ENCODE measurements at places on chromosomes 7 and 10.
A peak's percentile ranks its signal among the peaks of the same experiment; 100 is the strongest.

DNA sequence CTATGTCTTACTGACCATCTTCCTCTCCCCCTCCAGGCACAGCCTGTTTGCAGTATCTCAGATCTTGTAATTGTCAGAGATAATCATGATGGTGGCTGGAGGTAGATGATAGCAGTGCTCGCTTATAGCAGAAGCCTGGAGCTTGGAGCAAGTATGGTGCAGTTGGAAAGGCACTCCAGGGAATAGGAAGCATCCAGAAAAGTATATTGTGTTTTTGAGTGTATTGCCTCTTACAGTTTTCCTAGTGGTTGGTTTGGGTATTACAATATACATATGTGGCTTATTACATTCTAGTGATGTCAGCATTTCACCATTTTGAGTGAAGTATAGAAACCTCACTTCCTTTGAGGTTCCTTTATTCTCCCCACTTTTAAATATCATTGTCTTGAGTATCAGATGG, 101.5 kb downstream of the STK31 start:
- DNase-seq: no peak

DNA sequence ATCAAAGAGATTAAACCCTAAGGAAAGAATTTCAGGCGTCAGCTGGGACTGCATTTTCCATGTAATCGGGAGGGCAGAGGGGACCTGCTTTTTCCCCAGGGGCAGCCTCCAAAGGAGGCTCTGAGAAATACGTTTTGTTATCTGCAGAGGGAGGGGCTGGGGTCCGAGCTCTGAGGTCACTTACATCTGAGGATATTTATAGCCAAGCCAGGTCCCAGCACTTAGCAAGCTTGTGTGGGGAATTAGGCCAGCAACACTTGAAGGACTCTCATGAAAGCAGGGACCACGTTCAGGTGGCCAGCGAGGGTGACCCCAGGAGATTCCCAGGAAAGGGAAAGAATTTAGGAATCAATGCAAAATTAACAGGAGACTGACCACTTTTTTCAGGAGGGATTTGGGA, 20.6 kb upstream of the GDI2 start:
- no peak for DNase-seq

- no peak for DNase-seq
These were observed 11.7 kb downstream of the NOBOX start for GRCh38 chr7:144391823-144392255.

DNA sequence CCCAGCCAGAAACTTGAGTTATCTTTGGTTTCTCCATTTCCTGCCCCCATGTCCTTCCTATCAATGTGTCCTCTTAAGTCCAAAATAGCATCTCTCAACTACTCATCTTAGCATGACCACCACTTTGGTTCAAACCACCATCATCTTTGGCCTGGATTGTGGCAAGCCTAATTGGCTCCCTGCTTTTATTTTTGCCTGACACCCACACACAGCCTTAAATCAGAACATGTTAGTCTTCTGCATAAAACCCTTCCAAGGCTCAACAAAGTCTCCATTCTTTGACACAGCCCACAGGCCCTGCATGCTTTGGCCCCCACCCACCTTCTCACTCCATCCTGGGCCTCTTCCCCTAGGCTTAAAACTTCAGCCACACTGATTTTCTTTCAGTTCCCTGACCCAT, 2.0 kb upstream of the TSPAN14 start:
- DNase-seq: no peak

GRCh38 chr10:26777686-26778085, 80.2 kb downstream of the PDSS1 start:
- no peak for DNase-seq

DNA sequence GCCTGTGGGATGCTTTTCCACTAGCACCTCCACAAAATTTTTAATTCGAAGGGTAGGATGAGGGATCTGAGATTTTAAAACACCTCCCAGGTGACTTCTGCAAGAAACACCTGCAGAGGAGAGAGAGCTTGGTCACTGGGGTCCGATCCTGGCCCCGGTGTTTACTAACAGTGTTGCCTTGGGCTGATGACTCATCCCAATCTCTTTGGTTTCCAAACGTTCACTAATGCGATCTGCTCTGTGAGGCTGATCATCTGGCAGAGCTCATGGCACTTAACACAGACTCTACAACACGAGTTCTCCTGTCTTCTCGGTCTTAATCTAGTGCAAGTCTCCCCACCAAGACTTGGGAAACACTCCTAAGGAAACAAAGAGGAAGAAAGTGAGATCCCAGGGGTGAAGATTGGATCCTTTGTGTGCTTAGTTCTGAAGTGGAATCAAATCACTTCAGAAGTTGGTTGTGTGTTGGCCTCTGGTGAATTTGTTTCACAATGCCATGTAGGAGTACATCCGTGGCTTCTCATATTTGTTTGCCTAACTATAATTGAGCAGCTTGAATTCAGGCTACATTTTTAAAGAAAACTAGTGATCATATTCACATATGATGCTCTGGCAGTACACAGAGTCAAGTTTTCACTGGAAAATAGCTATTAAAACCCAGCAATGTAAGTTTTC, 407.9 kb downstream of the NRG3 start:
- DNase-seq: no peak

GRCh38 chr7:44461387-44461786, 29.1 kb downstream of the NUDCD3 start:
- DNase-seq: no peak

DNA sequence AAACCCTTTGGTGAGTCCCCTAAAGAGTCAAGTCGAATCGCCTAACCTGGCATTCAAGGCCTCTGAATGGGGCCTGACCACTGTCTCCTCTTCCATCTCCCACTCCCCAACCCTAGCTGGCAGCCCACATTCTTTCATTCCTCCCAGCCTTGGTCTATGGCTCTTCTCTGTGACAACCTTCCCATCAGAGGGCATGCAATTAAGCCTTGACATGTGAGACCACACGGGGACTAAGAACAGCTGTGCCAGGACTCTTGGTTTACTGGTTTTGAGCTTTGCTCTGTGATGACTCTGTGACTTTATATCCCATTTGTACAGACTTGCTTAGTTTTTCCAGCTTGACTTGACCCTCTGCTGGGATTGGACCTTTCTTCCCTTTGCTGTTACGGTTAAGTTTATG, 116.6 kb downstream of the BUB3 start:
- DNase-seq: no peak

GRCh38 chr7:134826105-134826504, 46.7 kb downstream of the CALD1 start:
- no peak for DNase-seq

DNA sequence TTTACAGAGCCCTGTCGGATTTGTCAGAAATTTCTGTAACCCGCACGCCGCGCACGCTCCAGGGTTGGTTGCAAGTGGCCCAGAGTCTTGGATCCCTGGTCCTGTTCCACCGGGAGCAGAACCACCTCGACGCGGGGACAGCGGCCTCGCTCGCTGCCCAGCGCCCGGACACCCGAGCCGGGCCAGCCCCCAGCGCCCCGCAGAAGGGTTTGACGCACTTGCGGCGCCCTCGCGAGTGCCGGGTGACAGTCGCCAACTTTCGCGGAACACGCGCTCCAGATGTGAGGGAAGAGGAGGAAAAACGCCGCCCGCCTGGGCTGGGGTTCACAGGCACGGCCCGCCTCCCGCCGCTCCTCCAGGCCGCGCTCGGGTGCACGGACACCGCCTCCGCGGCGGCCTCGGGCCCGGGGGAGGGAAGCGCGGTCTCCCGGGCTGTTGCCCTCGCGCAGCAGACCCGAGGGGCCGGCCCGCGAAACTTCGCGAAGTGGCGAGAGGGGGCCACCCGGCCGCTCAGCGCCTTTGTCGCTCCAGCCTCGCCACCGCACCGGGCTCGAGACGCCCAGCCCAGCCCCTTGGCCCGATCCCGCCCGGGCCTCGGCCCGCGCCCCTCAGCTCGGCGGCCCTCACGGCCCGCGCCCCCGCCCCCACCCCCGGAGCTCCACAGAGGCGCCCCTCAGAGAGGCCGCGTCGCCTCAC, 514 bp downstream of the RNF216 start:
- DNase-seq: no peak

DNA sequence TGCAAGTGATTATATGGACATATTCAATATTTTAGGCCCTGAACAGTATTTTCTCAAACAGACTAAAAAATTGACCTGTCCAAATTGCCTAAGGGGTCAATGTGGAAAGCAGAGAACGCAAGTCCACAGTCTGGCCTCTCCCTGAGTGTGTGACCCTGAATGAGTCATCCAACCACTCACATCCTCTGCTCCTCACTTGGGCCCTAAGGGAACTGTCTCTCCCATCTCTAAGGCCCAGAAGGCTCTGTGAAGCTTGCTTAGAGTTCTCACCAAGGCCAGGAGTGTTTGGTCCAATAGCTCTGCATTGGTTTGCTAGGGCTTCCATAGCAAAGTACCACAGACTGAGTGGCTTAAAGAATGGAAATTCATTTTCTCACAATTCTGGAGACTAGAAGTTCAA, 155.1 kb downstream of the LSM5 start:
- no peak for DNase-seq

DNA sequence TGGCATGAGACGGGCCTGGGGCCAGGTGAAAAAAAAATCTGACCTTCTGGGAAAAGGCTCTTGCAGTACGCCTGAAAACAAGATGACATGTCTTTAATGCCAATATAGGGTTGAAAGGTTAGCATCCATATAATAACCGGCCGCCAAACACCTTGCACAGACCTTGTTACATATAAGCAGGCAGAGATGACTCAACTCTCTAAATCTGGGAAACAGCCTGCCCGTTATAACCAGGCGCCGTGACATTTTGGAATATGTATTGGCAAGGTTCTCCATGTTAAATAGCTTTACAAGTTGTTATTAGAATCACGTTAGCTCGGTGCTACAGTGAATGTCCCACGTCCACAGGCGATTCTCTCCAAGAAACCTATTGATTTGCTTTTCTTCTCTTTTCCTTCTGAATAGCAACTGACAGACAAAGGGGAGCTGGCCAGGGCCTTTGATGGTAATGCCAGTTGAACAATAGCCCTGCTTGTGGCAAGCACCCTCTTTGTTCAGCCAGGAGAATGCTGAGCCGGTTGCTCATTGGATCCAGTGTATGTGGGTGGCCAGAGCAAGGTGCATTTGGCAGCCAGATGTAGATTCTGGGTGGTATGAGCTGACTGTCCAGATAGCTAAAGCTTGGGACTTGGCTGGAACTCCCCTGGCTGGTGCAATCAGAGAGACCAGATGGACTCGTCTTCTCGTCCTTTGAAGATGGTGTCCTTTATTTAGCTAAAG, 80.1 kb upstream of the AUTS2 start:
- no peak for DNase-seq

DNA sequence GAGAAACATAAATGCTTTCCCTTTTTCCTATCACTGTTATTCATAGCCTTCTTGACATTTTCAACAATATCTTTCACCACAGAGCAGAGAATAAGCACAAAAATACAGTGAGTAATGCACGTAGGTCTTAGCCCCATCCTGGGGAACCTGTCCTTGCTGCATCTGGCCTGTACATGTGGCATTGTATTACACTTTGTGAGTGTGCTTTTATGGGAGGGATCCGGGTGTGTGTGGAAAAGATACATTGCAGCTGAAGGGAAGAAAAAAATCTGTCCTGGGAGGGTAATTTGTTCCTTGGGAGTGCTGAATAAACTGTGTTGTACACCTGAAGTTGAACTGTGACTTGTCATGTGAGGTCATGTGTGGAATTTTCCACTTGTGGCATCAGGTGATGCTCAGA, 422.7 kb upstream of the LRGUK start:
- DNase-seq: no peak

DNA sequence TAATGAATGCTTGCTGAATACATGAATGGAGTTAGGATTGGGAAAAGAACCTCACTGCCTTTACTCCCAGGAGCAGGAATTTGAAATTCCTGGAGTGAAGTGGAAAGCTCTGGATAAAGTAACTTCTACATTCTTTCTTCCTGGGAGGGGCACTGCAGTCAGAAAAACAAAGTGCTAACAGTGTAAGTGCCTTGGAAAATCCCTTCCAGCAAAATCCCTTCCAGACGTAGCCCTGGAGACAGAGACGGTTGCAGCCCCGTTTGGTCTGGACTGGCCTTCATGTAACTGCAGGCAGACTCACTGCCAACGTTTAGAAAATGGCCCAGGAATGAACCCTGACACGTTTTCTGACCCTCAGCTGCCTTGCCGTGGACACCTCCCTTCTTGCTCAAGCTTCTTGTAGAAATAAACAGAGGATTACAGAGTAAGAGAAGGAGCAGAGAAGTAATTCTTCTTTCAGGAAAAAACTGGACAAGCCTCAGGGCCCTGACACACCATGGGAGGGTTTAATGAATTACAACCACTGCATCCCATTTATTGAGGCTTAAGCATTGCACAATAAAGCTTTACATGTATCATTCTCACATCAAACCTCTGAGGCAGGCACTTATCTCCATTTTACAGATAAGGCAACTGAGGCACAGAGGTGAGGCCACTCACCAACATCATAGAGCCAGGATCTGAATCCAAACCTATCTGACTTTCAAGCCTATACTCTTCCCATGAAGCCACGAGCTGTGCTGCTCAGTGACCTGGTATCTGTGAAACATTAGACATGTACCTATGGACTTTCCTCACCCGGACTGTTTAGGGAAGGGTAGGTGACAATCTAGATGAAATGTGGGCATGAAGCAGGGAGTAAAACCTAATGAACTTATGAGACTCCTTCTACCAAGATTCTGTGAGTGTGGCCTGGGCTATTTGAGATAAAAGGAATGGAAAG, 7.8 kb downstream of the ITPRIP start:
- no peak for DNase-seq

DNA sequence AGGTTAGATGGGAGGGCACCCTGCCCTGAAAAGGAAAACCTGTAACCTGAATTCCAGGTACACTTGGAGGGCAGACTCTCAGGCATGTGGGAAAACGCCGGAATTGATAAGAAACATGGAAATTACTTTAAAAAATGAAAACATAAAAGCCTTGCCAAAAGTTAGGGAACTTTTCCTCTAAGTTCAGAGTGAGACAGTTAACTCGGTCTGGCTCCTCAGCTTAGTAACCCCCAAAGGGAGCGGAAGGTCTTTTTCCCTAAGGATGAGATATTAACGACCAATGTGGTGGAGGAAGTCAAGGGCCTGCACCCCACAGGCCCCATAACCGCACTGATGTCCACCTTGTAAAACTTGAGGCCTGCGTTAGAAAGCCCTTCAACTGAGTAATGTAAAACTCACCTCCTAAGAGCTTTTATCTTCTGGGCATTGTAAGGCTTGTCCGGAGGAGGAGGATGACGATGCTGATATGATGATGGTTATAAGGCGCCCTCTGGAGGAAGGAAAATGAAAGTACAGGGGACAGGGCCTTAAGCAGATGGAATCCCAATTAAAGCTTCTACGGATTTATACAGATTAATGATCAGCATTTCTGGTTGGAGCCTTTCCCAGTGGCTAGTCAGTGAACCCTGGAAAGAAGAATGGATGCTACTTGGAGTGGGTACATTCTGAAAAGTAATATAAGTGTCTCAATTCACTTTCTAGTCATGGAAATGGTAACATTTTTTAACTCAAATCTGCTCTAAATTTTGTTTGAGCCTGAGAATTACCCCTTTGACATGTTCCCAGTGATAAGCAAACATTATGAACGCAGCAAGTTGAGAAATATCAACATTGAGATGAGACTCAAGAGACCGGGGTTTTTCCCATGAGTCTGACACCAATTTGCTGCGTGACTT, 694 bp downstream of the COL1A2 start:
- peak; percentile 52 for DNase-seq

GRCh38 chr10:61989995-61990760, 88.7 kb downstream of the ARID5B start:
- DNase-seq: no peak

GRCh38 chr7:121160150-121161008, 168.4 kb upstream of the WNT16 start:
- DNase-seq: no peak

All from KG1 (cell line).